Stimulated activated CD8-positive, alpha-beta memory T cell treated with anti-CD3 and anti-CD28 coated beads, Interleukin-4, amount 100 ng/mL, for 1 hour (primary cell): ENCODE measurements at places on chromosomes 5 and 9.

- no peak for DNase-seq
Measured at GRCh38 chr9:99859243-99859980, 37.7 kb downstream of the NR4A3 start.

- no peak for DNase-seq
Measured at GRCh38 chr5:127515693-127516440, 1.6 kb upstream of the PRRC1 start.

DNA sequence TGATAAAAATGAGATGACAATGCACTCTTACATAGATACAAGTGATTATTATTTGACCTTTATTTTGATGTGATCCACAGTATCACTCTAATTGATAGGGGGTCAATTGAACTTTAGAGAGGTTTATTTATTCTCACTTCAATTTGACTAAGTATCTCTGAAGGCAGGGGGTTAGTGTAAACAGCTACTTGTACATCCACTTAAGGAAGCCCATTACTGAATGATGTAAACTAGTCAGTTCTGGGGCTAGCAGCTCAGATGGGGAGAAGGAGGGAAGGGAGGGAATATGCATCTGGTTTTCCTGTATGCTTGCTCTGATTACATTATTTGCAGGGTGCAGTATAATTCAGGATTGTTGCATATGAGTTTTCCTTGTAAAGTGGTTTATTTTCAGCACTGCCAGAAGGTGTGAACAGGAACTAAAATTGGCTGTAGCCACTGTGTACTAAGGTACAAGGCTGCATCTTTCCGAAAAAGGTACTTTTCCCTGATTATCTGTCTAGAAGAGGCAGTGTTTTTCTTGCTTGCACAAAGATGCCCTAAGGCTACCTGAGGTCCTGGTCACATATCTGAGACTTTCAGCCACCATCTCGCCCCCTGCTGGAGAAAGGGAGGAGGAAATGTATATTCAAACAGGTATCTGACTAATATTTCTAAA, 51.2 kb downstream of the MRPS27 start:
- no peak for DNase-seq

DNA sequence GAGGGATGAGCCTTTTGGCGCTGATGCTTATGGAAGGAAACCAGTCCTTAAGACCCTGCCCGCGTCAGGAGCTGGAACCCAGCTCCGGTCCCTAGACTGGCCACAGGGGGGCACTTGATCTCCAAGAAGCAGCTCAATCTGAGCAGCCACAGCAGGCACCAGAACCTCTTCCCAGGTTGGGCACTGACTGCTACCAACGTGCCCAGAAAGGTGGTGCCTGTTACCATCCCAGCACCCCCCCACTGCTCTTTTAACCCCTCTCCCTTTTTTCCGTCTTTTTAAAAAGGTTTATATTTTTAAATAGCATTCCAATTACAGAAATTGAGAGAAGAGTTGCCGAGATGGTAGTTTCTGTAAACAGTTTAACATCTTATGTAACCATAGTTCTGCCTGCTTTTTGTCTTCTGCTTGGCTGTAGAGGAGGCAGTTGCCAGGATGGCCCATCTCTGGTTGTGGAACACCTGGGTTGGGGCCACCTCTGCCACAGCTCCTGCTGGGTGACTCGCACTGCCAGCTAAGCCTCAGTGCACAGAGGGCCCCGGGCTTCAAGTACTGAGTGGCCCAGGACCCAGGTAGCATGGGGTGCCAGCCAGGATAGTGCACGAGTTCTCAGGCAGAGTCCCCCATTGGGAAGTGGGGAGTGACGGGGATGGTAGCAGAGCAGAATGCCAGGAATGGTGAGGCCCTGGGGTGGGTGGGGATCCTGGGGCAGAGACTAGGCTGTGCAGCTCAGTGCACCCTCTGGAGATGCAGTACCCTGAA, 62.8 kb downstream of the PFDN1 start:
- DNase-seq = no peak

- DNase-seq = peak; percentile 41
Measured at GRCh38 chr9:135864447-135865049, 42.8 kb downstream of the CAMSAP1 start.

DNA sequence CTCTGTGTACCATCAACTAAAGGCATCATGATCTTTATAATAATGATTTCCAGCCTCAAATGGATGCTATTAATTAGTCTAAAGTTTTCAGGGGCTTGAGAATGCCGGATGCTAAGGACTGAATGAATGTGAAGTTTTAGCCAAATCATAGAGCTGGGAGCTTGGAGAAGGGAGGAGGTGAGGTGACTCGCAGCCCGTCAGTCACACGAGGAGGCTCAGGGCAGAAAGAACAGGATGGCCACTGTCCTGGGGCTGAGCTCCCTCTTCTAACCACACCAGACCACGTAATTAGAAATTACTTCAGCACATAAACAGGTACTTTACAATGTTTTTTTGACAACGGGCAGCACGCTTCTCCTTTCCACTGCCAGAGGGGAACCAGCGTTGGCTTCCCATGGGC, 222.6 kb downstream of the NPR3 start:
- no peak for DNase-seq

DNA sequence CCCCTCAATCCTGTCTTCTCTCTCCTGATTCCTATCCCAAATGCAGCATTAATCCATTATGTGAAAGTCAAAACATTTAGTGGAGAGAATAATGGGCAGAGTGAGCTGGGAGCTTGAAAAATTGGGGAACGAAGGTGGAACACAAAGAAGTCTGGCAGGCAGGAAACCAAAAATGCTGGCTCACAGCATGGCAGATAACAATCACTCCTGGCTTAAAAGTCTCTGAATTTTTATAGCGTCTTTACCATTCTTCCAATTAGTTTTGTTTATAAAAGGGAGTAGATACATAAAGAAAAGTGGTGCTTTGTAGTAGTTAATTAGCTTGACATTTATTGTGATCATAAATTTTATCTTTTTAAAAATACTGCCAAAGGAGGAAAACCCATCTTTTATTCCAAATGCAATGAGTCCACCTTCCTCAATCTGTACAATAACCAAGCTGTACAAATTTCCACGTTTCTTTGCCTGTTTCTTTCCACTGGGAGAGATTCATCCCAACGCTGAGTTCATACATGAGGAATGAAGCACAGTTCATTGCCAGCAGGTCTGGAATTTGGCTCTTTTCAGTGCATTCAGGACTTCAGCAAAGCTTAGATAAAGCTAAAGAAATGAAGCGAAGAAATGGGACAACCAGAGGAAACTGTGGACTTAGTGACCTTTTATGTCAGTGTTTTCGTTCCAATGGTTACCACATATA, 174.7 kb downstream of the HMHB1 start:
- DNase-seq = no peak
